Progenitor cell of endocrine pancreas (in vitro differentiated cells): ENCODE measurements at places on chromosomes 7 and 10. TPM values are rescaled to one million over a fixed set of nuclear protein-coding genes. Genes with fewer than 3 reads are reported as not detected.

DNA sequence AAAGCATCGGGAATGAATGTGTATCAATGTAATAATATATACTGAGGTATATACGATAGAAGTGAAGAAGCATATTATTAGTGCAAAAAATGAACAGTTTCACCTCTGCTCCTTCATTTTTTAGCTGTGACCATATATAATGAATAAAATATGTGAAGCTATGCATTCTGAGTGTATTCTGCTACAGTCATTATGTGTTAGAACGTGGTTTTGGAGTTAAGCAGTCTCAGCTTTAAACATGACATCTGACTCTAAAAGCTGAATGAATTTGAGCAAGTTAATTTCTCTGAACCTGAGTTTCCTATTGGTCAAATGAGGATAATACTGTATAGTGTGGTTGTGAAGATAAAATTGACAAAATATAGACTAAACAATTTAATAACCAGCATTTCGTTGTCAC, 358.1 kb downstream of the SUGCT start:
- no peak overlapping the region for H3K4me3 ChIP-seq
- no peaks in the 10 kb centered on the region for H3K36me3 ChIP-seq
- DNase-seq: no peak
- H3K27me3 ChIP-seq: no peaks in the 10 kb centered on the region
- H3K4me1 ChIP-seq: peaks cover 6% of the 10 kb centered on the region

DNA sequence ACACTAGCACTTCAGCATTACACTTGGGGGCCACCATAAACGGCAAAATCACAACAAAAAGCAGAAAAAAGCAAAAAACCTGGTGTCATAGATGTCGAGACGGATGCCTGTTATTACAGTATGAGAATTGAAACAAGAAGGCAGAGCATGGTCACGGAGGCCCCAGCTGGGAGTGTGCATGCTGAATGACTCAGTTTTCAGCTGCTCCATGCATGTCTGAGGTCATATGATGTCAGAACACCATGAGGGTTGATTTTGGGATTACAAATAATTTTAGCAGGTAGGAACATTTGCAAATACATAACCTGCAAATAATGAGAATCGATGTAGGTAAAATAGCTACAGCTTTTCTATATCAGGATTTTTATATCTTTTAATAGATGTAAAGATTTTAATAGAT, 19.1 kb downstream of the ZMYND11 start:
- no peak overlapping the region for H3K4me3 ChIP-seq
- H3K27me3 ChIP-seq: no peaks in the 10 kb centered on the region
- no peak for DNase-seq
- peaks cover 20% of the 10 kb centered on the region for H3K36me3 ChIP-seq
- H3K4me1 ChIP-seq: peaks cover 3% of the 10 kb centered on the region

DNA sequence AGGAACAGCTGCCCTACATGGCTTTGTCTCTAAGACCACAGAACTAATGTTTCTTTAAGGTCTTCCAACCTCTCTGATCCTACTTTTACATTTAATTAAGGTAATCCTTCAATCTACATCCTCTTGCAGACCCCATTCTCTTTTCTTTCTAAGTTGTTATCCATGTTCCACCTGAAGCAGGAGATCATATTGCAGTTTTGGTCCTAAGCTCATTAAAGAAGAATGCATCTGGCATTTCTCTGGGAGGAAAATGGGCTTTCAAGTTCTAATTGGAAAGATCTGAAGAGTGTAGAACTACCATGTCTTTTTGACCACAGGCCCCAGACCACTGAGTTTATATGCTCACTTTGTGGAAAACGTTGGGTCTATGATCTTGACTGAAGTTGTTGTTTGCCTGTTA, 111.2 kb downstream of the SEM1 start:
- H3K27me3 ChIP-seq: peaks cover 2% of the 10 kb centered on the region
- H3K27ac ChIP-seq: no peak overlapping the region
- H3K36me3 ChIP-seq: no peaks in the 10 kb centered on the region
- peaks cover 26% of the 10 kb centered on the region for H3K4me1 ChIP-seq
- H3K4me3 ChIP-seq: no peak overlapping the region

DNA sequence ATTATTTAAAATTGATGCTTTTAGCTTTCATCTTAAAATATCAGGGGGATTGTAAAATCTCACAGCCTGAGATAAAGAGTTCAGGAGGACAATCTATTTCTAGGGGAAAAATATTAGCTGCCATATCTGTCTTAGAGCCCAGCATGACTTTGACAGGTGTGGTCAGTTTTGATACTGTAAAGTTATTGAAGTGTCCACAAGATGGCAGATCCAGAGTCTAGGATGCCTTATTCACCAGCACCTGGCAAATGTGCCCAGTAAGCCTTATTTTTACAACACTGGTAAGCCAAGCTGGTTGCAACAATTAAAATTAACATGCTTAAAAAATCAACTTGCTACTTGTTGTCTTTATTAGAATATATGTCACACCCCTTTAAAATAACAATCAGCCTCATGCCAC, 579.3 kb downstream of the SH2D4B start:
- H3K27me3 ChIP-seq: no peaks in the 10 kb centered on the region
- H3K36me3 ChIP-seq: no peaks in the 10 kb centered on the region

DNA sequence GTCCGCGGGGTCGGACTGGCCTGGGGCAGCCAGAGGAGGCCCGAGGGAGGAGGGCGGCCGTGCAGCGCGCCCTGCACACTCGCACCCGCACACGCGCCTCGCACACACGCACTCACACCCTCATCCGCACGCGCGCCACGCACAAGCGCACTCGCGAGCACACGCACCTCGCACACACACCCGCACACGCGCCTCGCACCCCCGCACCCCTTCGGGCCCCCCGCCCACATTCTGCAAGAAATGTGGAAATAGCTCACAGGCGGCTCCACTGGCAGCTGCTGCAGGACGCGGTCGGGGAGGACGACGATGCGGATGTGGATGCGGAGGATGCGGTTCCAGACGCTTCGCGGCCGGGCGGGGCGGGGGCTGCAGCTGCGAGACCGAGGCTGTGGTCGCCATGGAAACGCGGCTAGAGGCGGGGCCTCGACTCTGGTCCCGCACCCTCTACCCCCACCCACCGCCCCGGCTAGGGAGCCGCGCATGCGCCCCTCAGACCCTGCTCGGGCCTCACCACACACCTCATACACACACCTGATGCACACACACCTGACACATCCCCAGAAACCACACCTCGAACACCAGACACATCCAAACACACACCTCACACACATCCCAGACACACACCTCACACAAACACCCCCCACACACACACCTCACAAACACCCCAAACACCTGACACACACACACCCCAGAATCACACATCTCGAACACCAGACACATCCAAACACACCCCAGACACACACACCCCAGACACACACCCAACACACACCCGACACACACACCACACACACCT, at the start of gene CALY:
Gene CALY (minus strand): TSS at position 320 of the 793 bp plus-strand sequence. CDS start 7,907 bp downstream, outside the sequence.
- no peak within 1 kb of the TSS for H3K27ac ChIP-seq
- peaks cover 1% of the 10 kb centered on the region for H3K36me3 ChIP-seq
- H3K4me3 ChIP-seq: no peak within 1 kb of the TSS
- H3K4me1 ChIP-seq: peaks cover 2% of the 10 kb centered on the region

GRCh38 chr10:125683821-125684220, 858 bp upstream of the TEX36 start:
- DNase-seq: no peak
- H3K36me3 ChIP-seq: no peaks in the 10 kb centered on the region
- H3K4me1 ChIP-seq: no peaks in the 10 kb centered on the region
- H3K4me3 ChIP-seq: no peak overlapping the region
- H3K27me3 ChIP-seq: peaks cover 5% of the 10 kb centered on the region

DNA sequence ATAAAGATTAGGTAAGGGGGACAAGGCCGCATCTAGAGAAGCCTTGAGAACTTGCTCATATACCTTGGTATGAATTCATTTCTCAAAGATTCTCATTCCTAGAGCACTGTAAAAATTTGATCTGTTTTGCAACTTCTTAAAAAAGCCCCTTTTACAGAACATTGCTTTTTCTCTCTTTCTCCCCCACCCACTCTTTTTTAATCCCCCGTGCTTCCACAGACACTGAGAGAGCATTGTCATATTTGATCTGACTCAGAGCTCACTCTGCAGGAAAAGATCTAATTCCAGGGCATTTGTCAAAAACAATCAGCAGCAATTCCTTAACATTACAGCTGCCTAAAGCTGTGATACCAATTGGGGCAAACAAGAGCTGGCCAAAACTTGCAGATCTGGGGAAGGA, 92.0 kb downstream of the ARHGAP22 start:
- peaks cover 2% of the 10 kb centered on the region for H3K36me3 ChIP-seq
- H3K4me3 ChIP-seq: no peak overlapping the region
- peaks cover 2% of the 10 kb centered on the region for H3K4me1 ChIP-seq
- no peak for DNase-seq
- H3K27ac ChIP-seq: no peak overlapping the region
- H3K27me3 ChIP-seq: peaks cover 2% of the 10 kb centered on the region

DNA sequence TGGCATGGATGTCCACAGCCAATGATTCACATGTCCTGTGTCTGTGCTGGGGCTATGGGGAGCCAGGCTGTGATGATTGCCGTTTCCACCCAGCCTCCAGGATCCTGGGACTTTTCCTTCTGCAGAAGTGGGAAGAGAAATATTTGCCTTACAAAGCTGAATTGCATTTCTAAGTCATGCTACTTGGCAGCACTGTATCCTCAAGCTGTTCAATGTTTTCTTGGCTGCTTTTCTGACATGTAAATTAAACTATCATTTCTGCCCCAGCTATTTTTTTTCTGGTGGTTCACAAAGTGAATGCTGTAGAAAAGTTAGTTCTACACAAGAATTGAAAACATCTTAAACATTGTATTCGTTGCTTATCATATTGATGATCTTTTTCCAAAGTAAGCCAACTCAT, 51.9 kb upstream of the TCERG1L start:
- no peaks in the 10 kb centered on the region for H3K36me3 ChIP-seq
- no peak overlapping the region for H3K27ac ChIP-seq

PPP1R17 gene
- 0.96 and 1.2 TPM in 2 replicates for total RNA-seq

DNA sequence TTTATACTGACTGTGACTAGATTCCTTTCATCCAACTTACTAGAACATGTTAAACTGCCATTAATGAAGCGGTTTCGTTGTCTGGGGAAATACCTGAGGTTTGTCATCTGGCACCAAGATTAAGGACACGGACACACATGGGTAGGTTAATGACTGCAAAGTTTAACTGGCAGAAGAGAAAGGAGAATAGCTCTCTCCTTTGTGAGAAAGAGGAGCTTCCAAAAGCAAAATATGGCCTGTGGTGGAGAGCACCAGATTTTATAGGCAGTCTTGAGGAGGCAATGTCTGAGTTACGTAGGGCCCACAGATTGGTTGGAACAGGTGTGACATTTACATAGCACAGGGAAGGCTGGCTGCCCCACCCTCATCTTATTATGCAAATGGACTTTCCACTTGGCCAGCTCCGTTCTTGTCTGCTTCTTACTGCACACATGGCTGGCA, 1193.0 kb upstream of the CELF2 start:
- no peaks in the 10 kb centered on the region for H3K36me3 ChIP-seq
- no peaks in the 10 kb centered on the region for H3K27me3 ChIP-seq
- no peak for DNase-seq
- H3K27ac ChIP-seq: peak overlapping the region; percentile 77
- H3K4me1 ChIP-seq: peaks cover 13% of the 10 kb centered on the region

ANXA8L1 gene
- not detected in 2 replicates for total RNA-seq

RAMP3 gene
- total RNA-seq: not detected in 2 replicates

ABCF2 gene
- 48.7 and 55.1 TPM in 2 replicates for total RNA-seq

DNA sequence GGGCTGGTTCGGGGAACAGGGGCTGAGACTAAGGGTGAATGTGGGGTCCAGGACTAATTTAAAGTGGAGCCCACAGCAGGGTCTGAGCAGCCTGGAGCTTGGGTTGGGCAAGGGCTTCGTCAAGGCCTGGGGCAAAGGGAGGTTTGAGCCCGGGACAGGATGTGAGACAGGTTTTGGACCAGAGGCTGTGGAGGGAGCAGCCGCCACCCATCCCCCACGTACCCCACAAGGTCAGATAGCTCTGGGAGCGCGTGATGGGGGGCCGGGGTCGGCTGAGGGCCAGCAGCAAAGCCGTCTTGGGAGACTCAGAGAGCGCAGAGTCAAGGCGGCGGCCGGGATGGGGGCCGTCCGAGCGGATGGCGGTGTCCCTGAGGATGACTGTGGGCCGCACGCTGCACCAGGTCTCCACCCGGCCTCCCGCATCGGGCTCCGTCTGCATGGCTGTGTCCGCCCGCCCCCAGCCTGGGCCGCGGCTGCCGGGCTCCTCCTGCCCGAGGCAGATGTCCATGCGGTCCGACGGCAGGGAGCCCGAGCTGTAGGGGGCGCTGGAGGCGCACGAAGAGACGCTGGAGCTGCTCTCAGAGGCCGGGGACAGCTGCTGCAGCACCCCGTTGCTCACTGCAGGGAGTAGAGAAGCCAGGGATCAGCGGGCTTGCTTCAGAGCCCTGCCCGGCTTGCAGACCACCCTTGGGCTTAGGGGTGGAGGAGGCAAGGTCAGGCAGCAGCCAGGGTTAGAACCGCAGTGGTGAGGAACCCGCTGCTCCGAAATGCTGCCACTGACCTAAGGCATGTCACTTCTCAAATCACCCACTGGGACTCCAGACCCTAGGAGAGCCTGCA, 12.1 kb downstream of the PDZD7 start:
- H3K36me3 ChIP-seq: no peaks in the 10 kb centered on the region
- H3K4me3 ChIP-seq: no peak overlapping the region
- peak; percentile 85 for DNase-seq
- H3K27ac ChIP-seq: no peak overlapping the region
- peaks cover 5% of the 10 kb centered on the region for H3K4me1 ChIP-seq

GRCh38 chr7:153496257-153496656, 555.9 kb upstream of the DPP6 start:
- no peak overlapping the region for H3K4me3 ChIP-seq
- no peaks in the 10 kb centered on the region for H3K4me1 ChIP-seq
- no peak for DNase-seq
- H3K36me3 ChIP-seq: no peaks in the 10 kb centered on the region

DNA sequence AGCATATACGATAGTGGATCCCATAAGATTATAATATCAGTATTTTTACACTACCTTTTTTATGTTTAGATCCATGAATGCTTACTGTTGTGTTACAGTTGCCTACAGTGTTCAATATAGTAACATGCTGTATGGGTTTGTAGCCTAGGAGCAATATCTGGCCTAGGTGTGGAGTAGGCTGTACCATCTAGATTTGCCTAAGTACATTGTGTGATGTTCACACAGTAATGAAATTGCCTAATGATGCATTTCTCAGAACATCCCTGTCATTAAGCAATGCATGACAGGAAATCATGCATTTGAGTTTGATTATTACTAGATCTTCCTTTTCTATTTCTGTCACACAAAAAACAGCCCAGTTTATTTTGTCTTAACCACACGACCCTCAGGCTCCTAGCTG, 14.5 kb downstream of the CBX3 start:
- no peak for DNase-seq
- no peaks in the 10 kb centered on the region for H3K27me3 ChIP-seq
- H3K36me3 ChIP-seq: peaks cover 19% of the 10 kb centered on the region
- no peak overlapping the region for H3K27ac ChIP-seq

- H3K4me1 ChIP-seq: peaks cover 2% of the 10 kb centered on the region
- H3K4me3 ChIP-seq: no peak overlapping the region
- peaks cover 1% of the 10 kb centered on the region for H3K36me3 ChIP-seq
- no peak for DNase-seq
- H3K27ac ChIP-seq: no peak overlapping the region
Measured at GRCh38 chr7:156898938-156899337, 6.0 kb upstream of the LMBR1 start.

HOXA10 gene
- total RNA-seq: not detected in 2 replicates

GRCh38 chr10:45653454-45653853, 19.1 kb downstream of the ZFAND4 start:
- peak overlapping the region; percentile 11 for H3K27ac ChIP-seq
- peaks cover 12% of the 10 kb centered on the region for H3K4me1 ChIP-seq

OR2A2 gene
- not detected in 2 replicates for total RNA-seq
